GM12865 (cell line): ENCODE measurements at places on chromosomes 2 and 18.
A peak's percentile ranks its signal among the peaks of the same experiment; 100 is the strongest.

DNA sequence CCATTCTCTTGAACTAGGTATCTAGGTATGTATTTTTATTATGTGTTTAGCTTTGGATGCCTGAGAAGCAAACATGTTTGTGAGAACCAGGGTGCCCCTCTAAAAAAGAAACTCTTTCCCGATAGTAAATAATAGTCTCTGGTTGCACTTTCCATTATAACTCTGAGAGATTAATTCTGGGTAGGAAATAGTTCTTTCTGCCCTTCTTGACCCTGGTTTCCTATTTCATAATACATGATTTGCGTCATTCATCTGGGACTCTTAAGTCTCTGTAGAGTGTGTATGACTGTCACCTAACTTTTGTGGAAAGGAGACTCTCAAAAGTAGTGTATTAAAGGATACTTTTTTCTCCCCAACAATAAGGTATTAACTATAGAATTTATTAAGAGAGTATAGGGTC is 31.5 kb downstream of the ACSL3 start:
- no peak for DNase-seq

- peak; percentile 81 for DNase-seq
Measured at GRCh38 chr18:23283916-23284430, 148.7 kb downstream of the CABLES1 start.

GRCh38 chr18:41687138-41687537 is 267.9 kb upstream of the PIK3C3 start:
- DNase-seq = no peak

DNA sequence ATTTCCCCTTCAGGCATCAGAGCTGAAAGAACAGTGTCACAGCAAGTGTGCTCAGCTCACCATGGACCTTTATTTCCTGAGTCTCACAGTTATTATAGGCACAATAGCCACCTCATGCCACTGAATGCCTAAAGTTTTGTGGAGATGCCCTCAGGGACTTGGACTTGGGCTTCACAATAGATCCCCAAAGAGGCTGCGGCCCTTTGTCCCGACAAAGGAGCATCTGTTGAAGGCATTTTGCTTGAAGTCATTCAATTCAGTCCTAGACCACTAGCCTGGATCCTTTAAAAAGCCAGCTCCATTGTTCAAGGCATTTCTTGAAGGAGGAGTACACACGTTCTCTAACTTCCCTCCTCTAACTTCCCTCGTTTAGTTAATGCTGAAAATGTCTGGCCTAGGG is 125.4 kb downstream of the DCC start:
- no peak for DNase-seq

GRCh38 chr2:191253476-191253875 is 8.3 kb downstream of the MYO1B start:
- DNase-seq = no peak

GRCh38 chr2:1708476-1709334 is 35.6 kb downstream of the PXDN start:
- no peak for DNase-seq

DNA sequence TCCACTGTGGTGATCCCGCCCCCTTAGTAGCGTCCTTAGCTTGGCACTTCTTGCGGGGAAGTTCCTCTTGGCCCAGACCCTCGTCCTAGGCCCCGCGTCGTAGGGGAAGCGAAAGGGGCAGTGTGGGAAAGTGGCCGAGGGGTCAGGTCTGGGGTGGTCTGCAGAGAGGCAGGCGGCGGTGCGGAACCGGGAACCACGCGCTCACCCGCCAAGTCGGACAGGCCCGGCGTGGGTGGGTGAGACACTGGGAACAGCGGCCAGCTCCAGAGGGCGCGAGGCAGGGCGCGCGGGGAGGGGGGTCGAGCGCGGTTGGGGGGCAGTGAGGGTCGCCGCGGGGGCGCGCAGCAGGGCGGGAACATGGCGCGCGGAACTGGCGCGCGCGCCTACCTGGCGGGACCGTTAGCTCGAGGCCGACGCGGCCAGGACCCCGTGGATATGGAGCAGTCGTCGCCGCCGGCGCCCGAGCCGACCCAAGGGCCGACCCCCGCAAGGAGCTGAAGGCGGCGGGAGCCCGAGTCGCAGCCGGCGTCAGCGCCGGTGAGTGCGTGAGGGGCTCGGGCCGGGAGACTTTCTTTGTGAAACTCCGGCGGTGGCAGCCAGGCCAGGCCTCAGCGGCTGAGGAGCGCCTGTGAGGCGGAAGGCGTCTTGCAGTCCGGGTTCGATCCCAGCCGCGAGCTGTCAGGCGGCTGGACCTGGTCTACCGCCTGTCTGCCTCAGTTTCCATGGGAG is 2896.7 kb upstream of the TEKT4 start:
- DNase-seq = no peak

GRCh38 chr2:729376-729861 is 52.2 kb upstream of the TMEM18 start:
- no peak for DNase-seq

- no peak for DNase-seq
Measured at GRCh38 chr2:159146996-159147666, 139.4 kb downstream of the WDSUB1 start.

- DNase-seq = no peak
Measured at GRCh38 chr2:134137182-134137611, 116.7 kb upstream of the MGAT5 start.

- no peak for DNase-seq
Measured at GRCh38 chr2:68287580-68288441, 31.9 kb downstream of the CNRIP1 start.
